ENCODE measurements at places on chromosomes 5 and 9.
A peak's percentile ranks its signal among the peaks of the same experiment; 100 is the strongest.

GRCh38 chr9:105168870-105169319, 75.6 kb upstream of the SLC44A1 start:
- DNase-seq = no peak

- DNase-seq = no peak
Measured at GRCh38 chr9:9299134-9299533, 1313.7 kb downstream of the PTPRD start.

DNA sequence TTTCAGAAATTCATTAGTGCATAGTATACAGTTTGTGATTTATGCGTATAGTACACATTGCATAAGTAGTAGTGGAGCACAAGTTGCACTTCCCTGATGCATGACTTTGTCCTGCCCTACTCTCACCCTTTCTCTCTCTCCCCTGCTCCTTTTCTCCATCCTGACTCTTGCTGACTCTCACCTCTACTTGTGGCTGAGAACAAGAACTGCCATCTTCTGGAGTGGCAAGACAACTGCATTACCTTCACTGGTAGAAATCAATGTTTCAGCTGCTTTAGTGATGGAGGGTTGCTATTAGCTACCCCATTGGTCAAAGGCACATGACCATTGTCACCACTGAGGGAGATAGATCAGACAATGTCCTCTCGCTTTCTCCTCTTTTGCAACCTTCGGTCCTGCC, 26.9 kb downstream of the SPEF2 start:
- no peak for DNase-seq

- DNase-seq = no peak
Measured at GRCh38 chr5:148751025-148751424, 75.4 kb upstream of the ADRB2 start.

- DNase-seq = no peak
Measured at GRCh38 chr9:114220061-114220541, 64.8 kb downstream of the COL27A1 start.

- DNase-seq = peak; percentile 64
Measured at GRCh38 chr5:159133041-159133741, 33.5 kb upstream of the EBF1 start.

DNA sequence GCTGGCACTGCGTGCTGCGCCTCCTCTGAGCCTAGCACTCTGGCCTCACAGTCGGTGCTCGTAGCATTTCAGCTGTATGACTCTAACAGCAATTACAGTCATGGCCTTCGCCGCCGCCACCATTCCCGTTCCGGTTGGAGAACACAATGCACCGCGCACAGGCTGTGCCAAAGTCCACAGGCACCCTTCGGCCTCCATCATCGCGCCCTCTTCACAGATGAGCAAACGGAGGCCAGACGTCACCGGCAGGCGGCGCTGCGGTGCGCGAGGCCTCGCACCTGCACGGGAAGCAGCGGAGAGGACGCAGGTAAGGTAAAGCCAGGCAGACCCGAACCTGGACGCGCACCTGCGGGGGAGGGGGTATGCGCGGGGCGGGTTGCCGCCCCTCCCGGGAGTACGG, 128.9 kb downstream of the BARX1 start:
- DNase-seq = no peak

DNA sequence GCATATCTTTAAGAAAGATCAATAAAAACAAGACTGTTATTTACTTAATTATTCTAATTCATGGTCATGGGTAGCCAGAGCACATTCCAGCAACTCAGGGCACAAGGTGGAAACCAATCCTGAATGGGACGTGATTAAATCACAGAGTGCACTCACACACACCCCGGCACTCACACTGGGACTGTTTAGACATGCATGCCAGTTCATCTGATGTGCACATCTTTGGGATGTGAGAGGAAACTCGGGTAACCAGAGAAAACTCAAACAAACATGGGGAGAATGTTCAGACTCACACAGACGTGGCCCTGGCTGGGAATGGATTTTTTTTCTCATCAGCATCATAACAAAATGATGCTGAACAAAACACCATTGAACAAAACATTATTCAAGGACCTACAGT, 29.4 kb downstream of the SMAD5 start:
- DNase-seq = no peak

DNA sequence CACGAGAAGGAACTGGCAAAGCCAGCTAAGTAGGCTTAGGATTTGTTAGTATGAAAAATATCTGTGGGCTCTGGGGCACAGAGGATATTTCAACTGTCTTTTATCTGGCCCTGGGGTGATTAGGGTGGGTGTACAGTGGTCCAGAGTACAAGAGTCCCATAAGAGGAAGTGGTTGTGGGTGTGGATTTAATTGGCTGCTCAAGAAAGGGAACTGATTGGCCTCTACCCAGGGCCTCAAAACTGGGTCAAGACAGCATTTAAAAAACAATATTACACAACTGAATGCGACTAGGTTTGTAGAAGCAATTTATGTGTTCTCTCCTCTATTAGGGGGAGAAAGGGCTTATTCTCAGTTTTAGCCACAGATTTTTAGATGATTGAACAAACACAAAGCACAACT, 1353.4 kb upstream of the WWC1 start:
- DNase-seq = no peak

GRCh38 chr5:83145241-83145640, 67.9 kb downstream of the XRCC4 start:
- DNase-seq = no peak

GRCh38 chr9:21056931-21057330, 20.8 kb downstream of the IFNB1 start:
- peak; percentile 13 for DNase-seq

DNA sequence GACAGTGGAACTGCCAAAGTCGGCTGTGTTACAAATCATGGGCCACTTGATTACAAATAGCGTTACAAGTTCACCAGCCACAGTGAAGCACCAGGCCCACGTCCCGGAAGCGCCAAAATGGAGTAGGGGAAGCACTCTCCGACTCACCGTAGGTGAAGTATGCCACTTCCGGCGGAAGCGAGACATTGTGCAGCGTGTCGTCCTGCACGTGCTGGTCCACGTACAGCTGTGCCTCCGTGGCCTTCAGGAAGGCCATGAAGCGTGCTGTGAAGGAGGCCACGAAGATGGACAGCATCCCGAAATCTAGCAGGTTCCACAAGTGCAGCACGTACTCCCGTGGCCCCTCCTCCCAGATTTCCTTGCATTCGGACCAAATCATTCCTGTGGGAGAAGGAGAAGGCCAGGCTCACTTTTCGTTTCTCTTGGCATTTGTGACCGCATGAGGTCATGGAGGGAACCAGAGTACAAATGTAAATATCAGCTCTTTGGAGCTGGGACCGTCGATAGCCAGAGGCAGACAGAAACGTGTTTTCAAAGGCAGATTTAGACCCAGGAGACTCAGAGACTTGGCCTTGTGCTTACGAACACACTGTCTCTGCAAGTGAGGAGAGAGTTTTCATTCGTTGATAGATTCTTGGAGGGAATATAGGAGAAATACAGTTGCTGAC, 58.7 kb upstream of the SMIM32 start:
- no peak for DNase-seq

GRCh38 chr5:8634219-8634618, 765.3 kb downstream of the MTRR start:
- DNase-seq = peak; percentile 19

- no peak for DNase-seq
Measured at GRCh38 chr9:87681271-87682061, 44.5 kb upstream of the CTSL start.

DNA sequence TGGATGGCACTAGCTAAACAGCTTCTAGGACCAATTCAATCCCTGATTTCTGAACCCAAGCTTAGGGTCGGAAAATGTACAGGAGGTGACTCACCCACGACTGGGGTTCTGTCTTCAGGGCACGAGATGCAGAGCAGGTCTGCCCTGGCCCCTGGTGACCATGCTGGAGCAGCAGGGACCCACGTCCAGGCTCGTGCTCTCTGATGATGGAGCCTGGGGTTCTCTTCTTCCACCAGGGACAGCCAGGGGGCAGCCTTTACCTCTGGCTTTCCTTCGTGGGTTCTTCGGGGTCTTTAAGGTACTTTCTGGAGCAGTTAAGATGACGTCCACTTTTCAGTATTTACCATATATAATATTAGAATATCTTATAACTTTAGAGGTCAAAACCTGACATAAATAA, 2.1 kb downstream of the CFAP77 start:
- DNase-seq = no peak
